ENCODE measurements at places on chromosomes 5 and 9.

DNA sequence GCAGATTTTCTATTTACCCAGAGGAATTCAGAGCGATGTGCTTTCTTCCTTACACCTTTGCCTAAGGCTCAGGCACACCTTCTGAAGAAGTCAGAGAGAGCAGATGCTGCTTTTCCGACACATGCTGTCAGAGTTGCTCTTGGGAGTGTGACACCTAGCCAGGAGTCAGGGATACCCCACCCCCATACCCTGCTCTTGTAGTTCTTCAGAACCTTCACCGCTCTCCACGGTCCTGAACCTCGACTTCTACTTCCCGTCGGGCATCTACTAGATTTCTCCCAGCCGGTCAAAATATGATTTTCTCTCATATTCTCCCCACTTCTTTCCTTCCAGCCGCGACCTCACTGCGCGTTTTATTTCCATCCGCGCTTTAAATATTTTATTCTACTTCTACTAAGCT is 1.7 kb downstream of the GRIN3A start:
- no peak for DNase-seq

DNA sequence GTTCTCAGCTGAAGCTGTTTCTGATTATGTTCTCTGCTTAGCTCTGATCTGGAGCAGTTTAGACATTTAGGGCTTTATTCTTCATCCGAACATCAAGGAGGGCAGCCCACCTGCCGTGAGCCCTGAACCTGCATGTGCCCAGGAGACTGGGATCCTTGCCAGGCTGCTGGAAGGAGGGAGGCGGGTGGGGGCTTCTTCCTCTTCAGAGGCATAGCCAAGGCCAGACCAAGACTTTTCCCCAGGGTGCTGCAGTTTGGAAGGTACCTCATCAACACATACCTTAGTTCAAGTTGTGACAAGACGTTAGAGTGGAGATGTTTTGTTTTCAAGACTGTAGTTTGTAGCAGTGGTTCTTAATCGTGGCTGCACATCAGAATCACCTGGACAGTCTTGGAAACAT is 64.9 kb downstream of the RALGPS1 start:
- DNase-seq: no peak

GRCh38 chr9:87112656-87113055 is 165.3 kb upstream of the GAS1 start:
- DNase-seq: no peak

DNA sequence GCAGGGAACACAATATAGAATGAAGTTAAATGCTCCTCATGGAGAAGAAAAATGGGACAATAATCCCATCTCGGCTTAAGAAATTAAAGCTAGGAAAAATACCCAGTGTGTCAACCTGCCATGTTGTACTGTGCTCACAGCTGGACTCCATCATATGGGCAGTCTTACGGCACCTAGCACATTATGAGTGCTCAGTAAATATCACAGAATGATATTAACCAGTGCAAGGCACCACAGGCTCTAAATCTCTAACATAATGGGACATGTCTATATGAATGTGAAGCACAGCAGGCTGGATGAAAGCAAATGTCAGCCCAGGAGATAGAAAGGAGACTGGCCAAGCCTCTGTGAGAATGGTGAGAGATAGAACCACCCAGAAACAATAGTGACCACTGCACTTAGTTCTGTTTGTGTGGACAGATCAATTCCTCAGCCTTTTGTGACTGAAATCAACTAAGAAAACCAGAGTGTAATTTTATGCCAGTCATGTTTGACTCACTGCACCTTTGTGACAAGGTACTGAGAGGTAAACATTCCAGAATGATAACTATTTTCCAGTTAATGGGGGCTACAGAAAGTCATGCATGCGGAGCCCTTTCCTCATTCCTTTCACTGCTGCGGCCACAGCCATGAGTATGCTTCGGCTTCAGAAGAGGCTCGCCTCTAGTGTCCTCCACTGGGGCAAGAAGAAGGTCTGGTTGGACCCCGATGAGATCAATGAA is 140.4 kb upstream of the CDH6 start:
- no peak for DNase-seq

- no peak for DNase-seq
Measured at GRCh38 chr9:79015951-79016350, 555.8 kb upstream of the TLE4 start.

DNA sequence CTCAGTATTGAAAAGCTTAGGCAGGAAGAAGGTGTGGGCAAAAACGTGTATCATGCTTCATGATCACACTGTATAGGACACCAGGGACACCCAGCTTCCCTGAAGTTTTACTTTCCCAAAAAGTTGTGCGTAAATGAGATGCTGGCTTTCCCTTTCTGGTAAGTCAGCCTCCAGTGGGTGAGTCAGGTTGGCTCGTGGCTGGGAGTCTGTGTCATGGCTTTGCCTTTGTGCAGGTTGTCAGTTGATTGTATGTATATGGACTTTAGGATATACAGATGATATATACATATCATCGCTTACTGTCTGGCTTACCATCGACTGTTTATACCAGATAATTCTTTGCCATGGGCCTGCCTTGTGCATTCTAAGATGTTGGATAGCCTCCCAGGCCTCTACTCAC is 34.2 kb downstream of the ADRB2 start:
- DNase-seq: no peak

- no peak for DNase-seq
Measured at GRCh38 chr5:88792144-88792840, 90.7 kb downstream of the MEF2C start.

DNA sequence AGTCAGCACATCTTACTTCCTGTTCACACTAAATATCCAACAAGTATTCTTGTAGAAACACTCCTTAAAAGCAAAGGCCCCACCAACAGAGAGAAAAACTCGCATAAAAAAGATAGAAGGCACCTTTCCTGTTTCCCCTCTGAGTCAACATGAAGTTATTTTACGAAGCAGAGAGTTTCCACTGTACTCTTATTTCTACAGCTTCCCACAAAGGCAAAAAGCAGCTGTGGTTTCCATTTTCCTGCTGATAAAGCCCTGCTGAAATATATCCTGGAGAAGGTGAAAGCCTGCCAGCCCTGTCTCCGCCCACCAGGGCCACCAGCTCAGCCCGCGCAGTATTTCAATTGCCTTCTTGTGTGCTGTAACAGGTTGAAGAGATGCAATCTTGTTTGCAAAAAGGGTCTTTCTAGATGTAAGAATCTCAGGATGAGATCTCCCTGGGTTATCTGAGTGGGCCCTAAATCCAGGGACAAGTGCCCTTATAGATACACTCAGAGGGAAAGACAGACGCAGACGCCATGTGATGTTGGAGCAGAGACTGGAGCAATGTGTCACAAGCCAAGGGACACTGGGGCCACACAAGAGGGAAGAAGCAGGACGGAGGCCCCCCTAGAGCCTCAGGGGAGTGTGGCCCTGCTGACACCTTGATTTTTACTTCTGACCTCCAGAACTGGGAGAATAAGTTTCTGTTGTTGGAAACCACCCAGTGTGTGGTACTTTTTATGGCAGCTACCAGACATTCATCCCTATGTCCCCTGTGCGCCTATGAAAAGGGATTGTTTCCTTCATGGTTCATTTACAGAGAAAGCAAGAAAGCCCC is 19.9 kb downstream of the SEMA4D start:
- DNase-seq: no peak

DNA sequence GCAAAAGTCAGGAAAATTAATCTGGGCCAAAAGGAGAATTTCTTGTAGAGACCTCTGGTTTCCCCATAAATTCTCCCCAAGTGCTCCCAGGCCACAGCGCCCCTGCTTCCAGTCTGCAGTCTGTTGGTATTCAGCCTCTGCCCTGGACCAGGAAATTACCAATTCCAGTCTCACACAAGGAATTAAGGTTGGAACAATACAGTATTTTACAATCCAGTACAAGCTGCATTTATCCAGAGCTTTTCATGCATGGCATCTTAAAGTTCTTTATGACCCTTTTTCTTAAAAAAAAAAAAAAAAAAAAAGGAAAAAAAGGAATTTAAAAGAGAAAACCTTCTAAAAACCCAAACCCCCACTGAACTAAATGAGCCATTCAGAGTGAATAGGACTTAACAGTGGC is 139.6 kb upstream of the RANBP3L start:
- no peak for DNase-seq

- DNase-seq: no peak
Measured at GRCh38 chr5:146667633-146668272, 151.8 kb upstream of the GPR151 start.

DNA sequence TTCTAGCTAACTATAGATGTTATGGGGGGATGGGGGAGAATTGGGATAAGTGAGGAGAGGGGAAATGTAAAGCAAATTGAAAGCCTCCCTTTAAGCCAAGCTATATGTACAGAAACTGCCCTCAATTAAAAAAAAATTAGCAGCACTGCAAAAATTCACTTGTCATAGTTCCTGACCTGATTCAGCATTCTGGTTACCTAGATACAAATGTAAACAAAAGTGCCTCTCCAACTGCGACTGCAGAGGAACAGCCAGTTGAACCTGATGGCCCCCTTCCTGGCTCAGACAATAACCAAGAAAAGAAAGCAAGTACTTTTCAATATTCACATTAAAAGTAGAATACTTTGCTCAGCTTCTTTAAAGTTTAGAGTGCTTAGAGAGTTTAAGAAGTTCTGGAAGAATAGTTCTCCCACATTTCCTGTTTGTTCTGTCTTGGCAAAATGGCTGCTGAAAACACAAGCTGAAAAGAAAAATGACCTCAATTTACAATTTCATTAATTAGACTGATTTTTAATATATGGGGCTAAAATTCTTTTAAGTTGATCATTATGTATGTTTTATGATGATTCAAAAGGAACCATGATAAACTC is 1.5 kb downstream of the FAM81B start:
- no peak for DNase-seq

DNA sequence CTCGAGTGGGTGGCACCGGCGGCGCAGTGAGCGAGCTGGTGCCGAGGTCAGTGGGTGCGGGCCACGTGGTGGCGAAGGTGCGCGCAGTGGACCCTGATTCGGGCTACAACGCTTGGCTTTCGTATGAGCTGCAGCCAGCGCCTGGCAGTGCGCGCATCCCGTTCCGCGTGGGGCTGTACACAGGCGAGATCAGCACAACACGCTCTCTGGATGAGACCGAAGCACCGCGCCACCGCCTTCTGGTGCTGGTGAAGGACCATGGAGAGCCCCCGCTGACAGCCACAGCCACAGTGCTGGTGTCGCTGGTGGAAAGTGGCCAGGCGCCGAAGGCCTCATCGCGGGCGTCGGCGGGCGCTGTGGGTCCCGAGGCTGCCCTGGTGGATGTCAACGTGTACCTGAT is 2.1 kb downstream of the PCDHA5 start:
- DNase-seq: no peak

DNA sequence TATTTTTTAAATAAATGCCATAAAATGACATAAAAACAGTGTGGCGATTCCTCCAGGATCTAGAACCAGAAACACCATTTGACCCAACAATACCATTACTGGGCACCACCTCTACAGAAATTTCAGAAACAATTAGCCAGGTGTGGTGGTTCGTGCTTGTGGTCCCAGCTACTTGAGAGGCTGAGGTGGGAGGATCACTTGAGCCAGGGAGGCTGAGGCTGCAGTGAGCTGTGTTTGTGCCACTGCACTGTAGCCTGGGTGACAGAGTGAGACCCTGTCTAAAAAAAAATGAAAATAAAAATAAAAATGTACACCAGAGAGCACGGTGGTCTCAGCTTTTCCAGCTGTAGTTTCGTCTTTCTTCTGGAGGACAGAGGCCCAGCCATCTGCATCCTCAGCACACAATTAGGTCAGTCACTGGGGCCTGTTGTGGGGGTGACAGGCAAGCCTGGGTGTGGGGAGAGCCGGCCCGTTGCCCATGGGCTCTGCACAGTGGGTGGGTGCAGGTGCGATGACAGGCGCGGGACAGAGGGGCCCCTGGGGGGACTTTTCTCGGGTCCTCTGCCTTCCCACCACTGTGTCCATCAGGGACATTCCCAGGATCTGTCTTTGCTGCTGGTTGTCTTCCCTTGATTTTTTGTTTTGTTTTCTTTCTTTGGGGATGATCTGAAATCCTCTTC is 9.8 kb downstream of the COL5A1 start:
- no peak for DNase-seq

- no peak for DNase-seq
Measured at GRCh38 chr5:45110399-45110798, 301.7 kb downstream of the MRPS30 start.

GRCh38 chr9:37921168-37921510 is 17.2 kb upstream of the SLC25A51 start:
- no peak for DNase-seq

DNA sequence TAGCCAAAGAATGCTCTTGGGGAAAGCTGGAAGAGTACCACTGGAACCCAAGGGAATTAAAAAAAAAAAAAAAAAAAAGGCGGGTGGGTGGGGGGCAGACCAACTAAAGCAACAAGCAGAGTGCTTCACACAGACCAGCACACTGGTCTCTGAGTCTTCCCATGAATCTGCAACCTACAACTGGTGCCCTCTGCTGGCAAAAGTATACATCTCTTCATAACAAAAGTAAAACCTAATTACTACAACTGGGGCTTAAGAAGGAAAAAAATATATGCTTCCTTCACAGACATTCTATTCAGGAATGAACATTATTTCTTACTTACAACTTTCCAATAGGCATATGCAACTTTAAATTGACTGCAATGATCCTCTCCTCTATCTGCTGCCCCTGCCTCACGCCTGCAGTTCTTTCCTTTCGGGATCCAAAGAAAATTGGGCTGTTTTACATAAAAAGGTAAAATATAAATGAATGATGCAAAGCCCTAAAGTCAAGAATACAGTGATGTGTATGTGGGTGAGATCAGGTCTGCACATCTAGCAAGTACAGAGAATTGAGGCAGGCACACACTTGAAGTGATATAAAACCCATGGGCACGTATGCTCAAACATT is 7.2 kb upstream of the KLHL3 start:
- DNase-seq: peak; percentile 70

- no peak for DNase-seq
Measured at GRCh38 chr5:18745042-18745987, 1111.1 kb downstream of the TAF11L14 start.

- DNase-seq: no peak
Measured at GRCh38 chr5:74482523-74482922, 158.0 kb downstream of the ENC1 start.

DNA sequence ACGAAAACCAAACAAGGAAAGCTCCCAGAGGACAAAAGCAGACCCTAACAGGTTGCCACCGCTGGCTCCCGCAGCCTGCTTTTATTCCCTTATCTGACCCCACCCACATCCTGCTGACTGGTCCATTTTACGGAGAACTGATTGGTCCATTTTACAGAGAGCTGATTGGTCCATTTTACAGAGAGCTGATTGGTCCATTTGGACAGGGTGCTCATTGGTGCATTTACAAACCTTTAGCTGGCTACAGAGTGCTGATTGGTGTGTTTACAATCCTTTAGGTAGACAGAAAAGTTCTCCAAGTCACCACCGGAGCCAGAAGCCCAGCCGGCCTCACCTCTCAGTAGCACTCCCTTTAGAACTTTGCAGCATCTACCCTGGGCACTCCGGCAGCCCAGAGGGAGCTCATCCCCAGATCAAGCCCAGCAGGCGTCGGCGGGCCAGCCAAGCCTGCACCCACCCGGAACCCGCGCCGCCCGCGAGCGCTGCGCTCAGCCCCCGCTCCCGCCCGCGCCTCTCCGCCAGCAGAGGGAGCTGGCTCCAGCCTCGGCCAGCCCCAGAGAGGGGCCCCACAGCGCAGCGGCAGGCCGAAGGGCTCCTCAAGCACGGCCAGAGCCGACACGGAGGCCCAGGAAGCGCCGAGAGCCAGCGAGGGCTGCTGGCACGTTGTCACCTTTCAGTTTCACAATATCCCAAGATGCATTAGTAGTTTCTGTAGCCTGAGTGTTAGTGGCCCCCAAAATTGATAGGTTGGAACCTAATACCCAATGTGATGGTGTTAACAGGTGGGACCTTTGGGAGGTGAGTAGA is 35.3 kb upstream of the CLPTM1L start:
- no peak for DNase-seq

GRCh38 chr9:92969516-92970466 is 22.5 kb downstream of the FGD3 start:
- DNase-seq: no peak

All from fibroblast of the conjunctiva (primary cell).